ENCODE measurements at places on chromosomes 2 and 18.
A peak's percentile ranks its signal among the peaks of the same experiment; 100 is the strongest.

GRCh38 chr2:70690846-70691245 is 77.2 kb downstream of the ADD2 start:
- no peak for DNase-seq

DNA sequence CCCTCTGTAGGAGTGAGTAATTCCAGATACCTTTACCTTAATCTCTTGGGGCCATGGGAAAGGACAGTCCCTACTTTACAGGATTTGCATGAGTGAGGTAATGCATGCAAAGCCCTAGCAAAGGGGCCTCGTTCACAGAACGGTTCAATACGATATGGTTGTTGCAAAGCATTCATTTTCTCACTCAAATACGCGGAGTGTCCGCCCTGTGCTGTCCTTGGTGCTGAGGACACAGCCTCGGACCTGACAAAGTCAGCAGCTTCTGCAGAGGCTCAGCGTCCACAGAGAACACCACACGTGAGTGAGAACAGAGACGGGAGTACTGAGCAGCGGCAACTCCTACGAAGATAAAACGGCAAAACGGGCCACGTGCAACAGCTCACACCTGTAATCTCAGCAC is 125.7 kb downstream of the EIPR1 start:
- DNase-seq, result no peak

DNA sequence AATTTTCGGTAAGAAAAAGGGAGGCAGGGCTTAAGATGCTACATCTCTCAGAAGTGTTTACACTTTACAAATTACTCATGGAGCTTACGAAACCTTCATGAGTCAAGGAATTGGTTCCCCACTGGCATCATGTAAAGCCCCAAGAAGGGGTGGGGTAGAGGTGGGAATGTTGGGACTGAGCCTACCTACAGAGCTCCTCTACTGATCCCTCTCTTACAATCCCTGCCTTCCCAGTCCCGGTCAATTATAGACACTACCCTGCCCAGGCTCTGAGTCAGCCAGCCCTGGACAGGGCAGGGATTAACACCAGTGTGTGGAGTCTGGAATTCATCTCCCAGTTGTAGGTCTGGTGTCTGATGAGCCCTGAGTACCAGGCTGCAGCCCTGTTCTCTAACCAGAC is 248.9 kb downstream of the PAX3 start:
- no peak for DNase-seq

DNA sequence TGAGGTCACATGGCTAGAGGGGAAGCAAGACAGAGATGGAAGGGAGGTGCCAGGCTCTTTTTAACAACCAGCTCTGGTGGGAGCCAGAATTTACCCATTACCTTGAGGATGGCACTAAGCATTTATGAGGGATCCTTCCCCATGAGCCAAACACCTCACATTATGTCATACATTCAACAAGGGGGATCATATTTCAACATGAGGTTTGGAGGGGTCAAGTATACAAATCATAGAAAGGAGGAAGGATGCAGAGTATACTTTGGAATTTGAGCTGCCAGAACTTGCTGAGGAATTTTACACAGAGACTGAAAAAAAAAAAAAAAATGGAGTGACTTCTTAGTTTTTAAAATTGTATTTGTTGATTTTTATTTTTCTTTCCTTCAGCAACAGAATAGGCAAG is 891.4 kb downstream of the CCDC85A start:
- DNase-seq, result no peak

- no peak for DNase-seq
Measured at GRCh38 chr2:106961328-106961727, 75.4 kb upstream of the ST6GAL2 start.

GRCh38 chr2:204019572-204020501 is 83.3 kb downstream of the ICOS start:
- peak; percentile 5 for DNase-seq

- no peak for DNase-seq
Measured at GRCh38 chr2:221134718-221135117, 437.4 kb downstream of the EPHA4 start.

DNA sequence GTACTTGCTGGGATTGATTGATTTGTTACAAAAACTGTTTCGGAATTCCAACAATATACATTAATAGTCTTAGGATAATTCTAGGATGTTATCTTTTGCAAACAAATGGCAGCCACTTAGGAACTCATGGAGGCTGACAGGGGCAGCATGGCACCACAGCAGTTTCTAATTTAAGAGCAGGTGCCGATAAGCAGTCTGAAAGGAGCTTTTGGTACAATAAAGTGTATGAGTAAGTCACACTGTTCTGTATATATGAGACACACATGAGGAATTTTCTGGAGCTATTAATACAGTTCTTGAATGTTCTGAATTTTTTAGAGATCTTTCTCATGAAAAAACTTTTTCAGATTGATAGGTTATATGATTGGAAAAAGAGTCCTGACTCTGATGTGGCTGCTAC is 52.2 kb downstream of the EIF5B start:
- no peak for DNase-seq

DNA sequence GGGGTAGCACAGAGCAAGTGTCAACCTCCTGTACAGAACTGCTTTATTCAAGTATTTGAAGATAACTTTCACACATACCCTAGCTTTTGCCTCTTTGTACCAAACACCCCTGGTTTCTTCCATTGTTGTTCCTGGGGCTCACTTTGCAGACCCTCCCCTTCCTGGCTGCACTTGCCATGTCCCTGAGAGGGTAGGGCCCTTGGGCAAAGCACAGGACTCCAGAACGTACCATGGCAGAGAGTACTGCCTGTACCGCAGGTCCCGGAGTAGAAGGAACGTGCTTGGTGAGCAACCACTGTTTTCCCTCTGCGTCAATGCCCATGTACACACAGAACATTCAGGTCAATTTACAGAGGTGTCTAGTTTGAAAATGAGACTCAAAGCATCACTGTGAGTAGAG is 290.4 kb downstream of the EN1 start:
- no peak for DNase-seq

DNA sequence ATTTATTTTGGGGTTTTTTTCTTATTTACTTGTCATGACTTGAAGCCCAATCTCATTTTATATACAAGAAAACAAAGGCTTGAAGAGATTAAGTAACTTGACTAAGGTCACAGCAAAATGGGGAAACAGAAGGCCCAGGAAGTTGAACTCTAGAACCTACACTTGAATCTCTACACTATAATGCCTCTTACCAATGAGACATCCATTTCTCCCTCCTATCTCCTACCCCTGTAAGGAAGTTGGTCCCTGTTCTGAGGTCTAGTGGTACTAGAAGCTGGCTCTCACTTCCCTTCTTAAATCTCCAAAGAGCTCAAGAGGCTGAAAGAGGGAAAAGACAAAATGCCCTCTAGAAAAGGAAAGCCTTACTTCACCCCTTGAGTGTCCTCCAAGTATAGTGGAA is 25.5 kb upstream of the IHH start:
- no peak for DNase-seq
